ENCODE measurements at places on chromosomes 5 and 9.

GRCh38 chr5:81630684-81631083 is 120.2 kb downstream of the SSBP2 start:
- DNase-seq: no peak

GRCh38 chr9:77916820-77917219 is 114.8 kb downstream of the GNAQ start:
- no peak for DNase-seq

DNA sequence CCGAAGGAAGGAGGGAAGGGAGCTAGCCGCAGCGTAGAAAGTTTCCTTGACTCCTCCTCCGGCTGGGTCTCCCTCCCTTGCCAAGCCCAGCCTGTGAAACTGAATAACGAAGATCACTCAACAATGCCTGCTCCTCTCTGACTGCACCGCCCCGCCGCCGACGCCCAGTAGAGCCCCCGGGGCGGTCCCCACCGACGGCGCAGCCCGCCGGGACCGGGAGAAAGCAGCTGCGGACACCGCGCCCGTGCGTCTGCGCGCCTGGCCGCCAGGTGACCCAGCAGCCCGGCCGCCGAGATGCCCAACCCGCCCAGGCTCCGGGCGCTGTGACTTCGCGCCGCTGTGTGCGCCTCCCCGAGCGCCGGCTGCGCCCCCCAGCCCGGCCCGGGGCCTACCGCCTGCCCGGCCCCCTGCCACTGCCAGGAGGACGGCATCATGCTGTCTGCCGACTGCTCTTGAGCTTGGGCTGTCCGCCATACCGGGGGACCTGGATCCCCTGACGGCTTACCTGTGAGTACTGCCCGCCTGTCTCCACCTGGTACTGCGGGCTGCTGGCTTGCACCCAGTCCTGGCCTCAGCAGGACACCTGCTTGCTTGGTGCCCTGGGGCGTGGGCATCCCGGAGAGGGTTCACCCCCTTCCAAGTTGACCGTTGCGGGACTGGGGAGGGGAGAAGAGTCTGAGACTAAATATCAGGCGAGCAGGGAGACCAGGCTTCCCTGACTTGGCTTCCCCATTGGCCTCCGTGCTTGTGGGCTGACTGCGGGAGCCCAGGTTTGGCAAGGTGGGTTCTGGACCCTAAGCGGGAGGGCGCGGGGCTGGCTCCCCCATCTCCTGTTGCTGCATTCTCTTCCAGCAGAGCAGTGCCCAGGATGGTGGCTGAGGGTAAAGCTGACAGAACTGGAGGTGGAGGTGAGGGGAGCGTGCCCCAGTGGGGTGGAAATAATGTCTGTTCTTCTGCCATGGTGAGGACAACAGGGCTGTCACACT is 26.2 kb upstream of the SPTLC1 start:
- DNase-seq: no peak

- no peak for DNase-seq
Measured at GRCh38 chr9:117734523-117735314, 30.5 kb downstream of the TLR4 start.

DNA sequence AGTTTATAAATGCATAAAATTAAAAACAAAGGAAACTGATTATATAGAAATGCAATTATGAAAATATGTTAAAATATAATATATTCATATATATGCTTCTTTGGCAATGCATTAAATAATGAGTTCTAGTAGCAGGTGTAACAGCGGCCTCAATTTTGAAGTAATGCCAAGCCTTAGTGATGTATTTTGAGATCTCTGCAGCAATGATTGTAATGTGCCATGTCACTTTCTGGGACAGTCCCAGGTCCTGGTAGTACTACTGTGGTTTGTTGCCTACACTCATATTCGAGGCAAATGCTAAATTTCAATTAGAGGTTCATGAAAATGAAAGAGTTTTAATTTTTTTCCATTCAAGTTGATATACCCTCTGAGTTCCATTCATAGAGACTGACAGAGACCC is 75.8 kb upstream of the ORM1 start:
- no peak for DNase-seq
